ENCODE measurements at places on chromosomes 4 and X.
A peak's percentile ranks its signal among the peaks of the same experiment; 100 is the strongest.

DNA sequence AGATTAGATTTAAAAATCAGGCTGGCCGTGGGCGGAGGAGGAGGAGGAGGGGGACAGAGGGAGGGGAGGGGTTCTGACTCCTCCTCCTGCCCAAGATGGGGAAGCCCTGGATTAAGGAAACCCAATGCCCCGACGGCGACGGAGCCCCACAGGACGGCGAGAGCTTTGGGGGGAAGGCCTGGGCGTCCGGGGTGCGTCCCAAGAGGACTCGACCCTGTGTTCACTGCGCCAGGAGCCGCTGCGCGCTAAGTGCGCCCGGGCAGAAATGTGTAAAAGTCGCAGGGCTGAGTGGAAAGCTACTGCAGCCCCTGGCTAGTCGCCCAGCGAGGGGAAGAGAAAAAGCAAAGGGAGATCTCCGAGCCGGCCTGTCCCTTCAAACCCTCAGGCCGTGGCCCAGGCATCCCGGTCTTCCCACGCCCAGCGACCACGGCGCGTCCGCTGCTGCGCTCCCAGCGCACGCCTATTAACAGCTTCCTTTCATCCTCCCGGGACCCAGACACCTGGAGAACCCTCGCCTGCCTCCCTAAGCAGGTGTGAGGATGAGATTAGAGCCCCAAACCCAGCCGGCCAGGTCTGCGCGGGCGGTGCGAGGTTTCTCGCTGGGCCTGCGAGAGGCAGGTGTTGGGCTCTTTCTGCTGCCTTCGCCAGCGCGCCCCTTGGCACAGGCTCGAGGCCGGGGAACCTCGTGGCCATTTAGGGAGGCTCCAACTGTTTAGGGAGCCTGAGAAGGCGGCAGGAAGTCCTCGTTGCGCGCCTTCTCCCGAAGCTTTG is 1.4 kb upstream of the RPS6KA3 start:
- no peak for DNase-seq

- DNase-seq: no peak
These were observed 8.1 kb downstream of the WDFY3 start for GRCh38 chr4:84958434-84958833.

DNA sequence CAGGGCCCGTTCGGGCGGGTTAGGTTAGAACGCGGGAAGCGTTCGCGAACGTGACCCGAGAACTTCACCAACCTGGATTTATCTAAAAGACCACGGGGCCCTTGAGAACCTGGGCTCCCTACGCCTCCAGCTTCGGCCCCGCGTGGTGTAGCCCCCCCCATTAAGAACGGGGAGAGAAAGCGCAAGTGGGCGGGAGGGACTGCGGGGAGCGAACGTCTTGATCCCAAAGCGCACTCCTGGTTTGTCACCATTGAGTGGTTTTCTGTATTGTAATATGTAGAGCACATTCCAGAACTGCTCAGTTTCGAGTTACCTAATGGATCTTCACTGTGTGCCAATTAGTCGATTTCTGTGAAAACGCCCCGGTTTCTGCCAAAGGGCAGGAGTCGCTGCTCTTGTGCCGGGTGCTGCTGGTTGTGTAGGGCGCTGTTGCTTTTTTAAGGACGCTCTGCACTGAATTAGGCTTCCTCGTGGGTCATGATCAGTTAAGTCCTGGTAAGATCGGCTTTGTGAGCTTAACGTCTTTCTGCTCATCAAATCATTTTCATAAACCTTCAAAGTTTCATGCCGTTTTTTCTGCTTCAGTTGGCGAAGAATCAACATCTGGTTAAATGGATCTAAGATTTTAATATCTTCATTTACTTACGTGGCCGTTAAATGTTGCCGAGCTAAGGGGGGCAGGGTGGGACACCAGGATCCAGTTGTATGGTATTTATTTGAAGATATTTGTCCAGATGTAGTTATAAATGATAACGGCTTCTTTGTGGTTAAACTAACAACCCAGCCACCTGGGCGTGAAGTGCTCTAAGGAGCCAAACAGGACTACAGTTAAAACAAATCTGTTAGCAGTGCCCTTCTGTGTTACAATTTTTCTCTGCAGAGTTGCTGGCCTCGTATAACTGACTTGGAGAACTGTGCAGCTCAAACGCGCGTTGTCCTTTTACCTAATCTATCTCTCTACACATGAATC is 809 bp downstream of the MND1 start:
- DNase-seq: no peak

GRCh38 chrX:13339607-13340006 is 19.8 kb upstream of the ATXN3L start:
- DNase-seq: no peak

DNA sequence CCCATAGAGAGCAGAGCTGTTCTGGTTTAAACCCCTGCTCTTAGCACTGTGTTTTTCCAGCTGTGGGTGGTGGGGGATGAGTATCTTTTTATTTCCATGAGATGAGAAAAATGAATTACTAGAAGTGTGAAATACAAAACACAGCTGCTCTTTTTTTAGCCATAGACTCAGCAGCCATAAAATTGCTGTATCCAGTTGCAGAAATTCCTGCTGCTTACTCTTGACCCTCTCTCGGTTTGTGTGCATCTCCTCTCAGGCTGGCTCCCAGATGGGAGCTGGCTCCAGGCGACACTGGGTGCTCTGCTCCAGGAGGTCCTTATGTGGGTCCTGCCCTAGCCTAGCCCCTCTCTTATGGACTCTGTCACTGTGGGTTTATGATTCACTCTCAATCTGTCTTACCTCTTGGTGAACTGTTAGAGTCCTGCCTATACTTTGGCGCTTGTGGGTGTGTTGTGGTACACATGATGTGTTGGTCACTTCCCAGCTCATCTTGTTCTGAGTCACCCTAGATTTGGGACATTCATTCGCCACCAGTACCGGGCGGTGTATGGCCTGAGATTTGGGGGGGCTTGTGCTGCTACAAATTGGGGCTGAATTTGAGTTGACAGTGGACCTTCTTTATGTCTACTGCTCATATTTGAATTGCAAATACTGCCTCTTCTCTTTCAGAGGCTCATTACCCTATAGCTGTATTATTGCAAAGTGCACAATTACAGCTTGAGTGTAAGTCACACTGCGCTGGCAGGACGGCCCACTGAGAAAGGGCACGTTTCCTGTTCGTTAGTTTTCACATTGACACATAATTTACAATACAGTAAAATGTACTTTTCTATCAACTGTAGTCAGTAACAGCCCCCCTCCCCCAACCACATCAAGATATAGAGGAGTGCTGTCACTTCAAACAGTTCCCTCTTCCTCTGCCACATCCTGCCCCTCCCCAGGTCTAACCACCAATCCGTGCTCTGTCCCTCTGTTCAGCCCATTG is 46.9 kb upstream of the MSANTD1 start:
- DNase-seq: no peak

- DNase-seq: no peak
These were observed 34.6 kb downstream of the CLOCK start for GRCh38 chr4:55512077-55512476.

DNA sequence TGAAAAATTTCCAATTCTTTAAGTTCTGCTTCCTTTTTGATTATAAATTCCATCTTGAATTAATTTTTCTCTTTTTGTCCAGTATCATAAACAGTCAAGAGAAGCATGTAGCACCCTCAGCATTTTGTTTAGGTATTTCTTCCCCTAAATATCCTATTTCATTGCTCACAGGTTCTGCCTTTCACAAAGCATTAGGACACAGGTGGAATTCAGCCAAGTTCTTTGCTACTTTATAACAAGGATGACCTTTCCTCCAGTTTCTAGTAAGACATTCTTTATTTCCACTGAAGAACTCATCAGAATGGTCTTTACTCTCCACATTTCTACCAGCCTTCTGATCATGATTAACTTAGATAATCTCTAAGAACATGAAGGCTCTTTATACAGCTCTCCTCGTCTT is 7.4 kb downstream of the SLC9B1 start:
- DNase-seq: peak; percentile 48

- DNase-seq: no peak
These were observed 1.6 kb downstream of the WFS1 start for GRCh38 chr4:6271206-6271605.

GRCh38 chrX:56788717-56789122 is 59.7 kb downstream of the NBDY start:
- no peak for DNase-seq

- no peak for DNase-seq
These were observed 9.6 kb upstream of the GRSF1 start for GRCh38 chr4:70849291-70849690.

- DNase-seq: no peak
These were observed 65.8 kb downstream of the RGS12 start for GRCh38 chr4:3358656-3359055.

- DNase-seq: no peak
These were observed 7.6 kb downstream of the KLF3 start for GRCh38 chr4:38671592-38671940.

Data from skeletal muscle cell (primary cell).